Central memory CD8-positive, alpha-beta T cell (primary cell): ENCODE measurements at places on chromosomes 13 and 19.

DNA sequence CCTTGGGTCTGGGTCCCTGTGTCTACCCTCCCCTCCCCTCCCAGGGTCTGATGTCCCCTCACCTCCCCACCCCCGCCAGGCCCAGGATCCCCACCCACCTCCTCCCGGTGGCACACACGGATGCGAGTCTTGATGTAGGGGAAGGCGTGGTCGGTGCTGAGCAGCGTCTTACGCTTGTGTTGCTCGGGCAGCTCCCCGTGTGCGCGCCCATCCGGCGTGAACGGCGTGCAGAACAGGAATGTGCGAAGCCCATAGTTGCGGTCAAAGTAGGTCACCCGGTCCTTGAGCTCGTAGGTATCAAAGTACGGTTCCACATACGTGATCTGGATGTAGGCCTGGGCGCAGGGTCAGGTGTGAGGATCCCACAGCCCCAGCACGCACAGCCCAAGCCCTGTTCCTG, 4.4 kb upstream of the KANK2 start:
- DNase-seq, result no peak

- DNase-seq, result no peak
Observed at GRCh38 chr13:105984236-105984635, 551.2 kb downstream of the EFNB2 start.

DNA sequence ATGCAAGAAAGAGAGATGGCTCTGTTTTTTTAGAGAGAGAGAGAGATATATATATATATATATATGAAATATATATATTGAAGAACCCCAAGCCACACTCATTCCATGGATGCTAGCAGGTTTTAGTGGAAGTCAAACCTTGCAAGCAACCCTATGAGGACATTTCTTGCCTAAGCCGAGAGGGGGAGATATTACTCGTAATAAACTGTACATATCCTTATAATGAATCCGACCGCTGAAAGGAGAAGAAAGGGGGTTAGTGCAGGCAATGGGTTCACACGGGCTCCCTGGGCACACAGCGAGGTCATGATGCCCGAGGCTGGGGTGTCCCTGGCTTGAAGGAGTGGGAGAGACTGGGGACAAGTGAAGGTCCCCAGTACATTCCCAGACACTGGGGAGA, 78.3 kb downstream of the IER2 start:
- no peak for DNase-seq

GRCh38 chr19:13849991-13850909, 26.7 kb upstream of the NANOS3 start:
- peak; percentile 63 for DNase-seq

- no peak for DNase-seq
Observed at GRCh38 chr13:37925878-37926473, 56.4 kb upstream of the TRPC4 start.

DNA sequence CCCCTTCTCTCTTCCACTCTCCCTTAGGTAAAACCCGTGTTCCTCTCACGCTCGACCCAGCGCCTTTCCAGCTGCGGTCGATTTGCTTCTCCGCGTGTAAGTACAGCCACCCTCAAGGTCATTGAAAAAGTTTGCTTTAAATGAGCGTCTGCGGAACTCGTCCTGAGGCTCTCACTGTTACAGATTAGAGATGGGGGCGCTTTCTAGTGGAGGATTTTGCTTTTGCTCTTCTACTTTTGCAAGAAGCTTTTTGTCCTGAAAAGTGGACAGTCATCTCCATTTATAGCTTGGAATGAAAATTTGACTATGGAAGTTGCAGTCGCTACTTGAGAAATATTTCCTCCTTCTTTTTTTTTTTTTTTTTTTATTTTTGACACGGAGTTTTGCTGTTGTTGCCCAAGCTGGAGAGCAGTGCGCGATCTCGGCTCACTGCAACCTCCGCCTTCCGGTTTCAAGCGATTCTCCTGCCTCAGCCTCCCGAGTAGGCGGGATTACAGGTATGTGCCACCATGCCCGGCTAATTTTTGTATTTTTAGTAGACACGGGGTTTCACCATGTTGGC, 595 bp upstream of the RAB20 start:
- no peak for DNase-seq

DNA sequence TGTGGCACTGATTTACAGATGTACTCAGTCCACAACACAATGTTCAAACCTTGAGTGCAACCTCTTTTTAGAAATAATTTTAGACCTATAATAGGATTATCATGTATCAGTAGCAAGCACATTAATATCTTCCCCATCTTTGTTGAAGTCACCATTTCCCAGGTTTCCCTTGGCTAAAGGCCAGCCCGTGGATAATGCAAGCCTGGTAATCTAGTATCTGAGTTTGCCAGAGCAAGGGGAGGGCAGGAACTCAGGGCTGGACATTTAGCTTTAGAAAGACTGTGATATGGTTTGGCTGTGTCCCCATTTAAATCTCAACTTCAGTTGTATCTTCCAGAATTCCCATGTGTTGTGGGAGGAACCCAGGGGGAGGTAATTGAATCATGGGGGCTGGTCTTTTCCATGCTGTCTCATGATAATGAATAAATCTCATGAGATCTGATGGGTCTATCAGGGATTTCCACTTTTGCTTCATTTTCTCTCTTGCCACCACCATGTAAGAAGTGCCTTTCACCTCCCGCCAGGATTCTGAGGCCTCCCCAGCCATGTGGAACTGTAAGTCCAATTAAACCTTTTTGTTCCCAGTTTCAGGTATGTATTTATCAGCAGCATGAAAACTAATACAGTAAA, 37.7 kb downstream of the SLC6A16 start:
- DNase-seq, result no peak

DNA sequence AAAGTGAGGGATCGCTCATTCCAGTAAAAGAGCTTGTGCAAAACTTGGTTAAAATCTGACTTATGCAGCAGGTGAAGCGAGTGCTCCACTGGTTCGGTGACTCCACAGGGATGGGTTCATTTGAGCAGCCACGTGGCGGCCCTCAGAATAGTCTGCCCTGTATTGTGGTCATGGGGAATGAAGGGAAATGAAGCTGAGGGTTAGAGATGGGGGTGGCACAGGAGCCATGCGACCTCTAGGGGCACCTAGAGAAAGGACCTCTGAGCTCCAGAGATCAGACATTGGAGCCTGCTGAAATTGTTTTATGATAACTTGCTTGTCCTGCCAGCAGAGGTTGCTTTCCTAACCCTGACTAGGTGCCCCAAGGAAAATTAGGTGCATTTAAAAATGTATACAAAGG, 26.6 kb downstream of the CBY2 start:
- DNase-seq, result no peak

- no peak for DNase-seq
Observed at GRCh38 chr13:40565282-40566148, 100.9 kb downstream of the FOXO1 start.

GRCh38 chr19:1492474-1493006, 1.6 kb downstream of the REEP6 start:
- no peak for DNase-seq

GRCh38 chr19:13284929-13285928, 135.0 kb downstream of the IER2 start:
- DNase-seq, result no peak

DNA sequence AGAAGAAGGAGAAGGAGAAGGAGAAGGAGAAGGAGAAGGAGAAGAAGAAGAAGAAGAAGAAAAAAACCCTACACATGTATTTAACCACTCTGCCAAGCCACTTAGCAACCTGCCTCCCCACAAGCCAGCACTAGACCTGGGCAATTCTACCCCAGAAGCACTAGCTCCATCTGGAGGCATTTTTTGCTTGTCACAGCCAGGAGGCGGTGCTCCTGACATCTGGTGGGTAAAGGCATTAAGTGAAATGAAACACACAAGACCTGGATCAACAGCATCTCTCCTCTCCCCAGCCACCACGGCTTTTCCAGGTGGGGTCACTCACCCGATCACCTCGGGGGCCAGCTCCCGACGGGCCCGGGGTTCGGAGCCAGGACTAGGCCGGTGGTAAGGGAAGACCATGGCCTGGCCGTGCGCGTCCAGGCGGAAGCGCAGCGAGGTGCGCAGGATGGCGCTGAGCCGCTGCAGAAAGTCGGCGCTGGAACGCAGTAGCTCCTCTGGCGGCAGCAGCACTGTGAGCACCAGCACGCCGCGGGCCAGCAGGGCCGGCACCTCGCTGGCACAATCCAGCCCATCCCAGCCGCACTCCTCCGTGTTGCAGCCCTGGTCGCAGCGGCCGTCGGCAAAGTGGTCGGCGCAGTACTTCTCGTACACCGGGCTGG, 26.9 kb downstream of the NOTCH3 start:
- no peak for DNase-seq

- DNase-seq, result no peak
Observed at GRCh38 chr19:51431124-51431523, 13.7 kb upstream of the SIGLEC10 start.

DNA sequence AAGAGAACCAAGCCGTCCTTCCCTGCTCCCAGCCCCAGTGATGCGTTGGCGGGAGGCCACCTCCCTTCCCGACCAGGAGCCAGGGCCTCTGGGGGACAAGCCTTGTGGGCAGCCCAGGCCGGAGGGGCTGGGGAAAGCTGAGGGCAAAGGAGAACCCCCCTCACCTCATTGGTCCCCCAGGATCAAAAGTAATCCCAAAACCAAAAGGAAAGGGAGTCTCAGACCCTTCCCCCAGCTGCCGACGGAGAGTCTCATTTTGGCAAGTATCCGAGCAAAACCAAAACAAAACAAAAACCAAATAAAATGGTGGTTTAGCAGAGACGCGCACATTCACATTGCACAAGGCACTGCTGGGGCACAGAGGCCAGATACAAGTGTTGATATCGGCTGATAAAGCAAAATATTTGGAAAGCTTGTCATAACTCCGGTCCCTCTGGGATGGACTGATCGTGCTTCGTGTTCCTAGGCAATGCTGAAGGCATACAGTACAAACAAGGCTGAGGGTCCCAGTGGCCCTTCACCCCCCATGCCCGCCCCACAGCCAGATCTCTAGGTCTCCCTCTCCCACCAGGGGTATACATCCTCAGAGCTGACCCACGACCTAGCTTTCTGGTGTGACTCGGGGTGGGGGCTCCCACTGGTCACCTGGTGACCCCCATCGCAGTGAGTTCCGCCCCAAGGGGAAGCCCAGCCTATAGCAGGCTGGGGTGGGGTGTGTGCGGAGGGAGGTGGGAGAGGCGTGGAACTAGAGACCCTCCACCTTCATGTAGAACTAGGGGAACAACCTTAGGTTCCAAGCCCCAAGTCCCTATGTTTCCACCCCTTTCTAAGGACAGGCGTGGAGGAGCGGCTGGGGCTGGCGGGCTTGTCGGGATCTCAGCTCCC, 2.1 kb downstream of the CEBPA start:
- DNase-seq, result no peak

- DNase-seq, result no peak
Observed at GRCh38 chr13:61370520-61370919, 45.1 kb downstream of the PCDH20 start.

DNA sequence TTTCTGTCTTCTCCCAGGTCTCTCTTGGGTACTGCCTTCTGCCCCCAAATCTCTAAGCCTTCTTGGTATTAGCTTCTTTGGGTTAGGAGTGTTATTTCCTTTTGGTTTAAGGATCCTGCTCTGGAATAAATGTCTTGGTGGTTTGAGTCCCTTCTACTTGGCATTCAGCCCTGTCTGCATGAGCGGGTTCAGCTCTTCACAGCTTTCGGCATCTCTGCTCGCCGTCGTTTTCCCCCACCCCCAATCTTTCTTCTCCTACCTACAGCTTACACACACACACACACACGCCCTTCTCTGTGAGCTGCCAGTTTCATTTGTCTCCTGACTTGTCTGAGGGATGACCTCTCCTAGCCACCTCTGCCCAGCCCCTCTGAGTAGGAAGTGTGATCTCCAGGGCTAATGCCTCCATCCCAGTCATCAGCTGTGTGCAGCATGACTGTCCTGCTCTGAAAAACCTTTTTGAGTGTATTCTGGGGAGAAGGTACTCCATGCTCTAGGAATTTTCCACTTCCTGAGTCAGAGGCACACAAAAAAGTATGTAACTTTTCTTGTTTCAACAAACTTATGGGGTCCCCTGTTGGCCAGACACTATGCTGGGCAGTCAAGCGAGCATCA, 4.7 kb downstream of the CNOT3 start:
- no peak for DNase-seq

GRCh38 chr19:33568706-33569105, 47.1 kb upstream of the PEPD start:
- no peak for DNase-seq

- DNase-seq, result no peak
Observed at GRCh38 chr19:16571822-16572331, 338 bp downstream of the SLC35E1 start.

- DNase-seq, result no peak
Observed at GRCh38 chr19:18868380-18869022, 27.5 kb downstream of the CERS1 start.

GRCh38 chr13:110306340-110306959, 507 bp downstream of the COL4A1 start:
- no peak for DNase-seq

DNA sequence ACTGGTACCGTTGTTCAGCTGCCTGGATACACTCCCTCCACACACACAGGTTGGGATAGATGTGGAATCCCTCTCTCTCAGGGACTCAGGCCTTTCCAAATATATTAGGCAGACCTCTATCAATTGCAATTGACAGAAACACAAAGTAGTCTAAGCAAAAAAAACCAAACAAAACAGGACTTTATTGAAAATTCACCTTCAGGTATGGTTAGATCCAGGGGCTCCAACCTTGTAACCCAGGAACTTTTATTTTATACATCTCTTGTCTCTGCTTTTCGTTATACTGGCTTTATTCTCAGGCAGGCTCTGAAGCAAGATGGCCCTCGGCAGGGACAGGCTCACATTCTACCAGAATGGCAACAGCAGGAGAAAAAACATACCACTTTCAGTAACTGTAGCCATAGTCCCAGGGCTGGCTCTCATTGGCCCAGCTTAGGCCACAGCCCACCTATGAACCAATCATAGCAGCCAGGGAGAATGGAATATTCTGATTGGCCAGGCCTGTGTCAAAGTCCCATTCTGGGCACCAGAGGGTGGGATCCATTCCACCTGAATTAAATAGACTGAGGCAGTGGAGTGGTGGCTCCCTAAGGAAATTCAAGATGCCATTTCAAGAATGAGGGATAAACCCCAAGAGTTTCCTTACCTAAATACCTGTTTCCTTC, 13.1 kb upstream of the CEACAM19 start:
- DNase-seq, result no peak

DNA sequence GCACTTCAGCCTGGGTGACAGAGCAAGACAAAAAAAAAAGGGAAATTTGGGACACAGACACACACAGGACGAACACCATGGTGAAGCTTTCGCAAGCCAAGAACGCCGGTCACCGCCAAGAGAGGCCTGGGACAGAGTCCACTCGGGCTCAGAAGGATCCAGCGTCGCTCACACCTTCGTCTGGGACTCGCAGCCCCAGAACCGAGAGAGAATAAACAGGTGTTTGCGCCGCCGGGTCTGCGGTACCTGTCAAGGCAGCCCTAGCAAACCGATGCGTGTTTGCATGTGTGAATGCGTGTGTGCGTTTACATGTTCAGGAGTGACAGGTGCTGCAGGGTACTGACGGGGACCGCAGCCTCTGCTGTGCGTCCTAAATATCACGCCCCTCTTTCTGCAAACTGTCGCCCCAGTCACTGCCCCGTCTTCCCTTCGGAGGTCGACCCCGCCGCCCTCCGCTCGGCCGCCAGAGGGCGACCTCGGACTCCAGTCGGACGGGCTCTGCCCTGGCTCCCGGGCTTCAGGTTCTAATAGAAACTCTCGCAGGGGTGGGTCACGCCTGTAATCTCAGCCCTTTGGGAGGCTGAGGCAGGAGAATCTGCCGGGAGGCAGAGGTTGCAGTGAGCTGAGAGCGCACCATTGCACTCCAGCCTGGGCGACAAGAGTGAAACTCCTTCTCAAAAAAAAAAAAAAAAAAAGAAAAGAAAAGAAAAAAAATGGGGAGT, 11.8 kb upstream of the CSNK1G2 start:
- DNase-seq, result peak; percentile 78

- DNase-seq, result peak; percentile 53
Observed at GRCh38 chr19:55580628-55581144, at the start of gene ZNF579. Gene ZNF579, minus strand, starts transcription at chr19:55580848. Its CDS starts 1,209 bp downstream, at chr19:55579639.

- no peak for DNase-seq
Observed at GRCh38 chr13:70370924-70371323, 262.7 kb upstream of the KLHL1 start.
